ENCODE measurements at places on chromosomes 1 and 21.

- no peak for DNase-seq
Observed at GRCh38 chr1:54014009-54014629, 3.9 kb downstream of the LDLRAD1 start.

- no peak for DNase-seq
Observed at GRCh38 chr1:55049271-55049913, 10.0 kb downstream of the PCSK9 start.

GRCh38 chr1:197810812-197811211 is 35.5 kb upstream of the DENND1B start:
- no peak for DNase-seq

GRCh38 chr1:18101508-18101907 is 6.1 kb upstream of the IGSF21 start:
- DNase-seq: no peak

DNA sequence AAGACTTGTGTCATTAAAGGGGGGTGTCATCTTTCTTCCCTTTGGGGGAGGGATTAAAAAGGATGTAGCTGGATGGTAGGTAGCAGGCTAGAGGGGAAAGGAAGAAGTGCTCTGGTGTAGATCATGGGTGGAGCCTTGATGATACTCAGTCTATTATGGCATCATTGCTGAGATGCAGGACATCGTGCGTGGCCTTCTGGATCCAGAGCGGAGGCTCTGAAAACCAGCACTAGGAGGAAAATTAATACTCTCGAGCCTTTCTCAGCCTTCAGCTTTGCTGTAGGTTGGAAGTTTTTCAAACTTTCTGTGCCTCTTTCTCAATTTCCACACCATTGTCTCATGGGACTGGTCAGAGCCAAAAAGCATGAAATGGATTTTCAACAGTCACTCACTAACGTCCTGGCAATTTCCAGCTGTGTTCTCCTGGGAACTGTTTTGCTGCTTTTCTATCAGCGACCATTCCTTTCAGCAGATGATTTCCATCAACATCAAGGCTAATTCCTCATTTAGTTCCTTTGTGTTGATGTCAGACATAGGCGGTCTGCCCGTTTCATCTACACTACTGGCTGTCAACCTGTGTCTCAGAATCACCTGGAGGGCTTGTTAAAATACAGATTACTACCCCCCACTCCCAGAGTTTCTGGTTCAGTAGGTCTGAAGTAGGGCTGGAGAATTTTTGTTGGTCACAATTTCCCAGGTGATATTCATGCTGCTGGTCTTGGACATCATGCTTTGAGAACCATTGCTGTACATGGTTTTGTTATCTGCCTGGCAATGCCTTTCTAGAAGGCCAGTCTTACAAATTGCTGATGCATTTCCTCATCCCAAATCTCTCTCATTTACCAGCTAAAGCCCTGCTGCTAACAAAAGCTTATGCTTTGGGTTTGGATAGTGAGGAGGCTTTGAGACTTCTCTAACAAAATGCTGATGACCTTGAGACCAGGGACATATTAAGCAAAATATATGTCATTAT is 7.7 kb downstream of the CACNA1E start:
- no peak for DNase-seq

- no peak for DNase-seq
Observed at GRCh38 chr21:25139414-25139813, 467.9 kb downstream of the MRPL39 start.

GRCh38 chr21:44052071-44052829 is 40.1 kb downstream of the TRAPPC10 start:
- DNase-seq: no peak

DNA sequence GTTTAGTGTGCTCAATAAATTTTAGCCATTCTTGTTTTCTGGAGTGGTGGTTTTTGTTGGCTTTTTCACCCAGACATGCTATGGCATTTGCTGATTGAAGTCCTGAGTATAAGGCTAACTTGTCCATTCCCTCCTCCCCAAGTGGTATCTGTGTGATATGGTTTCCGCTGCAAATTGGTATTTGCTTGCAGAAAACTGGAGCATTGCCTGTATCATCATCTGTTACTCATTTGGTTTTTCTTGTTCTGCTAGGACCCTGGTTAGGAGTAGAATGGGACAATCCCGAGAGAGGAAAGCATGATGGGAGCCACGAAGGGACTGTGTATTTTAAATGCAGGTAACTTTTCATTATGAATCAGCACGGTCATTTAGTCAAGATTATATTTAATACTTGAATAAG is 34.0 kb downstream of the TBCE start:
- no peak for DNase-seq

- DNase-seq: no peak
Observed at GRCh38 chr1:185152187-185152767, 4.5 kb downstream of the TRMT1L start.

GRCh38 chr1:63705078-63705477 is 68.7 kb upstream of the ROR1 start:
- no peak for DNase-seq

DNA sequence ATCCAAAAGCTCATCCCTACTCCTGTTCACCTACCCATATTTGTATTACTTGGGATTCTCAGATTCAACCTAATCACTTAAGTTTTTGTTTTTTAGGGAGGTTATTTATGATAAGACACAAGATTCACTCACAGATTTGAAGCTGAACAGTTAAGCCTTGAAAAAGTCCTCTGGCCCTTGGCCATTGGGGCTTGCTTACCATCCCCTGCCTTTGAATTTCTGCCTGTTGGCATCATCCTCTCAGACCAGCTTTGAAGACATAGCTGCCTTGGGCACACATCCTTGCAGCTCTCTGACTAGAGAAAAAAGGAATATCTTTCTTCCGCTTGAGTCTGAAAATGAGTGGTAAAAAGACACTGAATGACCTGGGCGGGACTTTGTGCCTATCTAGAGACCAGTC is 41.8 kb upstream of the RALGPS2 start:
- DNase-seq: no peak

DNA sequence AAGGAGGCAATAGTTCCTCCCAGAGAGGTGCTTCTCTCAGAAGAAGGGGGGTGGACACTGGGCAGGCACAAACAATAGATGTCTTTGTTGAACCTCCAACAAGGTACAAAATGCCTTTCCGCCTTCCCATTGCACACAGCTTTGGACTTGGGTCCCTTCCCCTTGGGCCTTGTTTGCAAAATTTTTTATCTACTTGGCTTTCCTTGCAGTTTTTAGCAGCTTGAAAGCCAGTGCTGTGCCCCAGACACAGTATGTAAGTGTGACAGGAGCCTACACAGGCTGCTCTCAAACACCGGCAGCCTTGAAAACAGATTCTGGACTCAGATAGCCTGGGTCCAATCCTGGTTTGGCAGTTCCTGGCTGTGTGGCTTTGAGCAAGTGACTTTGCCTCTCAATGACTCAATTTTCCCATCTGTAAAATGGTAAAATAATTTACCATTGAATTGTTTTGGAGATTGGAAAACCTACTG is 43.0 kb downstream of the ELAPOR1 start:
- no peak for DNase-seq

DNA sequence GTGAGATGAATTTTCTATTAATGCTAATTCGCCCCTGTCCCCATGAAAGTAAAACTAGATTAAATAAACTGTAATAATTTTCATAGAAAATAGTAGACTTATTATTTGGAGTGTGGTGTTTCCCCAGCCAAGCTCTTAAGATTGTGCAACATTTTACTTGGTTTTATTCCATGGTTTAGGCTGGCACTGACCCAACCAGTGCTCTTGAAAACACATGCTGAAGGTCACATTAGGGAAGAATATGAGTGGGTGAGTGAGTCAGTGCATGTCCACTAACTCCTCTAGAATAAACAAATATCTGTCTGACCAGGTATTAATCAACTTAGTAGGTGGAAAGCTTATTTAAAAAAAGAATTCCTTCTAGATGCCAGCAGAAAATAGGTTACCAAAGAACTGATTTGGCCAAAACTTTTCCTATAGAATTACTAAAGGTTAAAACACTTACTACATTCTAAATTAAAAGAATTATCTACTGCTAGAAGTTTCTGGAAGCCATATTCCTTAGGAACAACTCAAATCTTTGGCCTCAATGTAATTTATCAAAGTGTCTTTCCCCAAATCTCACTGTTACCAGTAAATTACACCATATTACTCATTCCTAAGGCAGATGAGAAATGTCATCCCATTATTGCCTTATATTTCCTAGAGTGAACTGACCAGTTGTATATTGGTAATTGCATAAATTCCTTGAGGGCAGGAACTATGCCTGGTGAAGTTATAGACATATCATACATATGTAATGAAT is 89.7 kb upstream of the RGS1 start:
- no peak for DNase-seq

- DNase-seq: peak; percentile 64
Observed at GRCh38 chr1:11967028-11967547, 13.2 kb upstream of the MFN2 start.

- no peak for DNase-seq
Observed at GRCh38 chr1:154157520-154158306, 2.8 kb upstream of the NUP210L start.

DNA sequence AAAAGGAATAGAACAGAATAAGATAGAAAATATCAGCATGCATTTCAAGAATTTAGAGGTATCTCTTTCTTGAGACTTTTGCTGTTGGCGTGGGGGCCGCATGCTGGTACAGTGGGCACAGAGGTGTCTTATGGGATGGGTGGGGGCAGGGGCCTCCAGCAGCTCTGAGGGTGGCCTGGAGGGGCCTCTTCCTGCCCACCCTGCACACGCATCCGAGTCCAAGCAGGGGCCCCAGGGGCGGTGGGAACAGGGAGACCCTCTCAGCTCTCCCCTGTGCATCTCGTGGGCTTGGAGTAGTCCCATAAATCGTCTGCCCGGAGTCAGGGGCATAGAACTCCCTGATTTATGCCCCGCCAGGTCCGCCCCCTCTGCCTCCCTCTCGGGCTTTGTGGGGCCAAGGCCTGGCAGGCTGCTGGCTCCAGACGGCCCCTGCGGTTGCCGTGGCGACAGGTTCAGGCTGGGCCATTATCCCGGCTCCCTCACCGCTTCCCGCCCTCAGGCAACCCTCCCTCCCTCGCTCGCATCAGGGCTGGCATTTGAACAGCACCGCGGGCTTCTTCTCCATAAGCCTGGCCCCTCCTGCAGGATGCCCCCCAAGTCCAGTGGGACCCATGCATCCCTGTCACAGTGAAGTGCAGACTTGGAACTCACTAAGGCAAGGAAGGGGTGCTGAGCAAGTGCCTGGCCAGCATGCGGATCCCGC is 133.2 kb upstream of the ZBTB40 start:
- peak; percentile 39 for DNase-seq

DNA sequence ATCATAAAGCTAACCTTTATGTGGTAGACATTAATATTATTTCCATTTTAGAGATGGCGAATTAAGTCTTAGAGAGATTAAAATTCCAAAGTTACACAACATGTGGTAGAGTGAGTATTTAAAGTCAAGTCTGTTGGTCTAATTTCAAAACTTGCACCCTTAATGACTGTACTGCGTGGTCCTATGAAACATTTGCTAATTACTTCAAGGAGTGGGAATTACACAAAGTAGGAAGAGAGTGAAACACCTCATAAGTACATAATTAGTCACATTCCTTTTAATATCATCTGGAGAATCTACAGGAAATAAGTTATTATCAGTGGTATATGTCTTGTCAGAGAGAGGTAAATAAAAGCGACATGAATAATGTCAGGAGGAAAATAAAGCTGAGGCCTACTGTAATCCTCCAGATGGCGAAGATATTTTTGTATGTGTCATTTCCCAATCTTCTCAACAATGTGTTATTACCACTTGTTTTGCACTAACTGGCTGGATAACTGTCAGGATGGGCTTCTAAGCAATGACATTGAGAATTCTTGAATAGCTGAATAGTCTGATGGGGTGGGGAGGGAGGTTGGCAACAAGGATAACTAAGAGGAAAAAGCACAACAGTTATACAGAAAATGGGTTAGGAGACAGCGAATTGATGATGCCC is 95.5 kb downstream of the TNFSF18 start:
- DNase-seq: no peak

- peak; percentile 38 for DNase-seq
Observed at GRCh38 chr1:192939440-192939839, 119.7 kb downstream of the UCHL5 start.

GRCh38 chr1:3547055-3548005 is 64.0 kb downstream of the MEGF6 start:
- no peak for DNase-seq

DNA sequence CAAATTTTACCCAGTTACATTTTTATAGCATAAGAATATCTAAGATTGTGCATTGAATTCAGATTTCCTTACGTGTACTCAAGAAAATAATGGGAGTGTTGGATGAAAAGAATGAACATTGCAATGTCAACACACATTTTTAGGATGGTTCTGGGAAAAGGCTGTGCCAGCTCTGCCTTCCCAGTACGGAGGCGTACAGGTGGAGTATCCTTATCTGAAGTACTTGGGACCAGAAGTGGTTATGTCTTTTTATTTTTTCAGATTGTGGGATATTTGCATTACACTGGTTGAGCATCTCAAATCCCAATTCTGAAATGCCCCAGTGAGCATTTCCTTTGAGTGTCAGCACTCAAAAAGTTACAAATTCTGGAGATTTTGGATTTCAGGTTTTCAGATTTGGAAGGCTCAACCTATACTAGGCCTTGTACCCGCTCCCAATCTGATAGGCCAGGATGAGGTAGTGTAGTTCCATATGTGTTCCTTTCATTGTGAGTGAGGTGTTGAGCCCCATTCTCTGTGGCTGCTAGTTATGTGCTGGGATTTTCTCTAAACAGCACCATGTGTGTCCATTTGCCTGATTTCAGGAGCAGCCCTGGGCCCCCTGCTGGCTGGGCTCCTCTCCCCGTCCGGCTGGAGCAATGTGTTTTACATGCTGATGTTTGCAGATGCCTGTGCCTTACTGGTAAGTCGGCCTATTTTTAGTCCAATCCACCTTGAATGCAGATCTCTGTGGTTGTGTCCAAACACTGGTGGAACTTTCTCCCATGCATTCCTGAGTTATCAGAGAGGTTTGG is 60.8 kb downstream of the SLC37A1 start:
- no peak for DNase-seq

- no peak for DNase-seq
Observed at GRCh38 chr21:32978331-32979270, 47.1 kb upstream of the OLIG2 start.

DNA sequence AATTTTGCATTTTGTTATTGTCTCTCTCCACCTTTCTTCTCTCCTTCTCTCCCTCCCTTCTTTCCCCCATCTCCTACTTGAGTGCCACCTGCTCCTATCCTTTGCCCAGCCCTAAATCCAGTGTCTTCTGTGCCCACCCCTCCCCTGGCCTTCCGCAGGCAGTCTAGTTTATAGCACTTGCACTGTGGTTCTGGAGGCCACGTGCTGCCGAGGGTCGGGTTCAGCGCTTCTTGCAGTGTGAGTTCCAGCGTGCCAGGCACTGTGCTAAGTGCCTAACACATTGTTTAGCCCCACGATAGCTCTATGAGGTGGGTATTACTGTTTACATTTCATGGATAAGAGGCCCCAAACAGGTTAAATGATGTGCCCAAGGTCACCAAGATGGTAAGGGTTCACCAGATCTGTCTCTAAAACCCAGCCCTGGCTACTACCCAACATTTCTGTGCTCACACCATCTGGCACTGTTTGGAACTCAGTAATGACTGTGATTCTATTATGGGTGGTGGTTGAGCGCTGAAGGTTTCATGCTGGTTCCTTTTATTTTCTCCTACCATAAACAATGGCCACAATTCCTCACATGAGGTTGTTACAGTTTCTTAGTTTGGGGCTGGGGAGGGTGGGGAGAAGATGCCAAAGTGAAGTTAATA is 14.1 kb upstream of the ATP1A4 start:
- no peak for DNase-seq

- DNase-seq: no peak
Observed at GRCh38 chr1:94048413-94049164, 72.4 kb downstream of the ABCA4 start.

- no peak for DNase-seq
Observed at GRCh38 chr1:35753626-35754260, 16.0 kb downstream of the CLSPN start.

GRCh38 chr1:112700290-112701226 is 6.4 kb downstream of the RHOC start:
- peak; percentile 91 for DNase-seq
